Uterus (tissue), 4 donors: ENCODE measurements at places on chromosomes 1 and 21. TPM values are rescaled to one million over a fixed set of nuclear protein-coding genes. Genes with fewer than 3 reads are reported as not detected.

DNA sequence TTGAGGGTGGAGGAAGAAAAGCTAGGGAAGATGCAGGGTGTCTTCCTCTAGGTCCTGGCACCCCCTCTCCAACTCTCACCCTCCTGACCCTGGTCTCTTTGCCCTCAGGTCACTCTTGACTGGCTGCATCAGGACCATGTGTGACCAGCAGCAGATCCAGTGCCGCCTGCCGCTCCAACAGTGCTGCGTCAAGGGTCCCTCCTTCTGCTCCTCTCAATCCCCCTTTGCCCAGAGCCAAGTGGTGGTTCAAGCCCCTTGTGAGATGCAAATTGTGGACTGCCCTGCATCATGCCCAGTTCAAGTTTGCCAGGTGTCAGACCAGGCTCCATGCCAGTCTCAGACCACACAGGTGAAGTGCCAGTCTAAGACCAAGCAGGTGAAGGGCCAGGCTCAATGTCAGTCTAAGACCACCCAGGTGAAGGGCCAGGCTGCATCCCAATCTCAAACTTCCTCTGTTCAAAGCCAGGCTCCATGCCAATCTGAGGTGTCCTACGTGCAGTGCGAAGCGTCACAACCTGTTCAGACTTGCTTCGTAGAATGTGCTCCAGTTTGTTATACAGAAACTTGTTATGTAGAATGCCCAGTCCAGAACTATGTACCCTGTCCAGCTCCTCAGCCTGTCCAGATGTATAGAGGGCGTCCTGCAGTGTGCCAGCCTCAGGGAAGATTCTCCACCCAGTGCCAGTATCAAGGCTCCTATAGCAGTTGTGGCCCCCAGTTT is 1.8 kb downstream of the KPRP start:
- H3K36me3 ChIP-seq = no peaks in the 10 kb centered on the region
- no peak overlapping the region for H3K4me3 ChIP-seq
- no peaks in the 10 kb centered on the region for H3K27me3 ChIP-seq
- no peak overlapping the region for H3K27ac ChIP-seq
- H3K4me1 ChIP-seq = no peaks in the 10 kb centered on the region

The TFF2 gene
- not detected for total RNA-seq

- H3K4me3 ChIP-seq = no peak overlapping the region
- no peak overlapping the region for H3K27ac ChIP-seq
- H3K4me1 ChIP-seq = no peaks in the 10 kb centered on the region
- DNase-seq = no peak
- H3K36me3 ChIP-seq = no peaks in the 10 kb centered on the region
Measured at GRCh38 chr1:12069623-12070244, 6.6 kb downstream of the TNFRSF8 start.

GRCh38 chr21:38712071-38712470 is 93.7 kb upstream of the ETS2 start:
- H3K36me3 ChIP-seq = no peaks in the 10 kb centered on the region
- no peaks in the 10 kb centered on the region for H3K27me3 ChIP-seq
- DNase-seq = no peak

DNA sequence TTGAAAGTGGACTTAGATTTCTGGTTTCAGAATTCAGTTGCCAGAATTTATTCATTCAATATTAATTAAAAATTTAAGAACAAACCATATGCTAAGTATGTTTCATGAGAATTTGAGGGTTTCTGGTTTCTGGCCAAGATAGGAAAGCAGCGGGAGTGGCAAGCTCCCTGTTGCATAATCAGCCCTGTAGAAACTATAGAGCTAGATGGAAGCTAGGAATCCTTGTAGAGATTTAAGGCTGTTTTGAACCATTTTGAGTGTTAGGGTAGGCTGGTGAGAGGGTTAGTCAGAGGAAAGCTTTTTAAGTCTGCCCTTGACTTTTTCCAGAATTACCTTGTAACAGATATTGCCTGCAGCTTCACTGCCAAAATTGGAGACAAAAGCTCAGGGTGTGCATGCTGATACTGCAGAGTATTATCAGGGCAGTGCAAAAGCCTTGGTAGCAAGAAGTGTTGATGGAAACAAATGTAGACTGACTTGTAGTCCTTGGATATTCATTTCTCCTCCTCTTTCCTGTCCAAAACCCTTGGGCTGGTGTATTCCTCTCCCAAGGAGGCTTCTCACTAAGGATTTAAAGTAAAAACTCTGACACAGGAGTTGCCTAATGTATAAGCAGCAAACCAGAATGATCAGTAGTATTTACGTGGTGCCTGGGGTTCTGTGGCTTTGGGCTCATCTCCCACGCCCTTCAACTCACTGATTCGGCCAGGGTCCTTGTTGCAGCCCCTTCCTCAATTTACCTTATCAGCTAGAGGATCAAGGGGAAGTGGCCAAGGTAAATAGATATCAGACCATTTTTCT is 12.6 kb upstream of the GIPC2 start:
- no peaks in the 10 kb centered on the region for H3K27me3 ChIP-seq
- H3K4me1 ChIP-seq = no peaks in the 10 kb centered on the region
- no peak overlapping the region for H3K4me3 ChIP-seq
- H3K27ac ChIP-seq = no peak overlapping the region
- DNase-seq = no peak
- no peaks in the 10 kb centered on the region for H3K36me3 ChIP-seq

GRCh38 chr1:183674339-183674738 is 21.2 kb upstream of the APOBEC4 start:
- H3K4me1 ChIP-seq = no peaks in the 10 kb centered on the region
- no peak for DNase-seq
- H3K27ac ChIP-seq = no peak overlapping the region
- no peak overlapping the region for H3K4me3 ChIP-seq
- H3K27me3 ChIP-seq = no peaks in the 10 kb centered on the region

- H3K4me1 ChIP-seq = no peaks in the 10 kb centered on the region
- no peaks in the 10 kb centered on the region for H3K27me3 ChIP-seq
- H3K4me3 ChIP-seq = no peak overlapping the region
- no peak for DNase-seq
- no peaks in the 10 kb centered on the region for H3K36me3 ChIP-seq
- H3K27ac ChIP-seq = no peak overlapping the region
Measured at GRCh38 chr1:195763907-195764374, 844.3 kb downstream of the KCNT2 start.

DNA sequence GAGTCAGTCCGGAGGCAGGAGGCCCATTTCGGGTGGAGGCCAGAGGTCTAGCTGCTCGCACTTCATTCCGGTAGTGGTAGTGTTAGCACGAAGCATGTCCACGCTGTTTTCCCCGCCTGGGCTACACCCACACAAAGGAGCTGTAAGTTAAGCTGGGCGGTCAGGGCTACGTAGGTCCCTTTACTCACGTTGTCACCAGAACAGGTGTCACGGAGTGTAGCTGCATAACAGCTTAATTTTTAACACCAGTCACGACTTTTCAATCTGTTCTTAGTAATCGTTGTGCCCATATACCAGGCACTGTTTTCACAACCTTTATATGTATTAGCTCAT is 15.6 kb downstream of the HLX start:
- H3K4me3 ChIP-seq = no peak overlapping the region
- H3K27me3 ChIP-seq = peaks cover 23% of the 10 kb centered on the region
- H3K27ac ChIP-seq = no peak overlapping the region

The PLA2G4A gene
- total RNA-seq = 32.7 TPM

DNA sequence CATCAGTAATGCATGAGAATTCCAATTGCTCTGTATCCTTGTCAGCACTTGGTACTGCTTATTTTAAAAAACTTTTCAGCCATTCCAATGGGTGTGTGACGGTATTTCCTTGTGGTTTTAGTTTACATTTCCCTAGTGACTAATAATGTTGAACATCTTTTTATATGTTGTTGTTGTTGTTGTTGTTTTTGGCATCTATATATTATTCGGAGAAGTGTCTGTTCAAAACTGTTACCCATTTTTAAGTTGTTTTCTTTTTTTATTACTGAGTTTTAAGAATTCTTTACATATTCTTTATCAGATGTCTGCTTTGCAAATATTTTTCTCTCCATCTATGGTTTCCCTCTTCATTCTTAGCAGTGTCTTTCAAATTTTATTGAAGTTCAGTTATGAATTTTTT is 231.1 kb upstream of the POU3F1 start:
- H3K4me3 ChIP-seq = no peak overlapping the region
- H3K27me3 ChIP-seq = no peaks in the 10 kb centered on the region
- no peaks in the 10 kb centered on the region for H3K36me3 ChIP-seq
- no peak overlapping the region for H3K27ac ChIP-seq

- no peak overlapping the region for H3K4me3 ChIP-seq
- no peaks in the 10 kb centered on the region for H3K36me3 ChIP-seq
- no peaks in the 10 kb centered on the region for H3K27me3 ChIP-seq
Measured at GRCh38 chr1:38221006-38221649, 174.5 kb upstream of the POU3F1 start.

GRCh38 chr1:201949491-201949890 is 3.1 kb upstream of the LMOD1 start:
- no peaks in the 10 kb centered on the region for H3K36me3 ChIP-seq
- no peak overlapping the region for H3K4me3 ChIP-seq
- DNase-seq = no peak
- no peaks in the 10 kb centered on the region for H3K27me3 ChIP-seq

The PMF1 gene
- total RNA-seq = 61.3 TPM

DNA sequence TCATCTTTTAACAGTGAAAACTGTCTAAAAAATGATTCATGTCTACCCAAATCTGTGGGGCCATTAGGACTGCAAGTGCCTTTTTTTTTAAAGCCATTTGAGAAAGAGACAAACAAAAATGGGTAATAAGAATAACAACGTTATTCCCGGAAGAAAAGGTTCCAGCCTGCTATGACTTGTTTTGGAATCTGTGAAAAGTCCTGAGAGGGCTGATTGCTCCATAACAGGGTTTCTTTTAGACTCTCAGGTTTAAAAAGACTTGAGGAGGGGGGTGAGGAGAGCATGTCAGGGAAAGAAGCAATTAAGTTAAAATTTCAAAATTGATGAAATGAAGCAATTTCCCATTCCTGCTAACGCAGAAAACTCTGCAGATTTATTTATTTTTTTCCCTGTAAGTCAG is 56.4 kb downstream of the CACHD1 start:
- no peaks in the 10 kb centered on the region for H3K36me3 ChIP-seq
- H3K27me3 ChIP-seq = no peaks in the 10 kb centered on the region
- H3K4me1 ChIP-seq = no peaks in the 10 kb centered on the region
- H3K27ac ChIP-seq = peak overlapping the region; percentile 26

GRCh38 chr1:176416777-176417176 is 46.2 kb upstream of the PAPPA2 start:
- H3K36me3 ChIP-seq = no peaks in the 10 kb centered on the region
- no peak overlapping the region for H3K27ac ChIP-seq
- H3K27me3 ChIP-seq = no peaks in the 10 kb centered on the region
- DNase-seq = no peak

- no peak overlapping the region for H3K27ac ChIP-seq
- no peaks in the 10 kb centered on the region for H3K4me1 ChIP-seq
- H3K4me3 ChIP-seq = no peak overlapping the region
- no peak for DNase-seq
Measured at GRCh38 chr1:245855846-245856730, 651.0 kb downstream of the SMYD3 start.

The TDRD10 gene
- 11.1 TPM for total RNA-seq

- DNase-seq = no peak
- H3K4me1 ChIP-seq = no peaks in the 10 kb centered on the region
- H3K4me3 ChIP-seq = no peak overlapping the region
- no peak overlapping the region for H3K27ac ChIP-seq
- H3K36me3 ChIP-seq = no peaks in the 10 kb centered on the region
- H3K27me3 ChIP-seq = no peaks in the 10 kb centered on the region
Measured at GRCh38 chr1:56123421-56123820, 455.9 kb downstream of the PLPP3 start.
